ENCODE measurements at places on chromosomes 7 and 10.

DNA sequence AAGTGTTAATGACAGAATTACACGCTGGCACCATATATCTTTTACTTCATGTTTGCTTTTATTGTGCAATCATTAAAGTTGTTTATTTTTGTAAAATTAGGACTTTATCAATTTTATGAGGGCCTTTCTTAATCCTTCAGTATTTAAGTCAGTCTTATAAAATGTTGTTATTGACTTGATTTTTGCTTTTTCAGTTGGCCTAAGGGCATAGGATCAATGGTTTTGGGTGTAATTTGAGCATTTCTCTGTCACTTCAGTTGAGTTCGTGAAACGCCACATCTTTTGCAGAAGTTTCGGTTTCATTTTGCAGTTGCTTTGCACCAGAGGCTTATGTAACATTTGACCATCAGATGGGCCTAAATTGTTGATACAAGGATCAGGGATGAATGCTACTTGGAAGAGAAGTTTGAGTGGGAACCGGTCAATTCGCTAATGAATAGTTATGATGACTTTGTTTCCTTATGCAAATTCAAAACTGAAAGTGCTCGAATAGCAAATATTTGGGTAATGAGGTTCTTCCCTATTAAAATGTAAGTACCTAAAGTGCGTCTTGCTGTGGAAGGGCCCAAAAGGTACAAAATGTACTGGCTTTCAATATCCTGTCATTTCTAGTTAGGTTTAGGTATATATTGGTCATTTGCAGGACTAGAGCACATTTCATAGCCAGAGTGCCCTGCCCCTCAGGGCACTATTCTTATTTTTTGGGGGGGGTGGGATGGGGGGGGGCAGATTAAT is 340.9 kb downstream of the LRMDA start:
- DNase-seq, result no peak

DNA sequence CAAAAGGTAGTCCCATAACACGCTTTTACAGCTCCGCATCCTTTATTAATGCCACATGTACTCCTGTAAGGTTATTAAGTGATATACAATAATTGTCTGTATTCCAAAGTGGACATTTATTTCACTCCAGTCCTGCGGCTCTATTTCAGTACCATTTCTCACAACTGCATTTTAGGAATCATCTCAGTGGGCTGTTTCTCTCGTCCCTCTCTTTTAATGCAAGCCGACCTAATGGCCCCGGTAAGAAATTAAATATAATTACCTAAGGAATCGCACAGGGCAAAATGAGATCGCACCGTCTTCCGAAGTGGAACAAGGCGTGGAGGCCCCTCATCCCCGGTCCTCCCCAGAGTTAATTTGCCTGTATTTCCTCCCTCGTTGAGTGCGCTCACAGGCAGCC is 216.5 kb downstream of the RAB11FIP2 start:
- no peak for DNase-seq

DNA sequence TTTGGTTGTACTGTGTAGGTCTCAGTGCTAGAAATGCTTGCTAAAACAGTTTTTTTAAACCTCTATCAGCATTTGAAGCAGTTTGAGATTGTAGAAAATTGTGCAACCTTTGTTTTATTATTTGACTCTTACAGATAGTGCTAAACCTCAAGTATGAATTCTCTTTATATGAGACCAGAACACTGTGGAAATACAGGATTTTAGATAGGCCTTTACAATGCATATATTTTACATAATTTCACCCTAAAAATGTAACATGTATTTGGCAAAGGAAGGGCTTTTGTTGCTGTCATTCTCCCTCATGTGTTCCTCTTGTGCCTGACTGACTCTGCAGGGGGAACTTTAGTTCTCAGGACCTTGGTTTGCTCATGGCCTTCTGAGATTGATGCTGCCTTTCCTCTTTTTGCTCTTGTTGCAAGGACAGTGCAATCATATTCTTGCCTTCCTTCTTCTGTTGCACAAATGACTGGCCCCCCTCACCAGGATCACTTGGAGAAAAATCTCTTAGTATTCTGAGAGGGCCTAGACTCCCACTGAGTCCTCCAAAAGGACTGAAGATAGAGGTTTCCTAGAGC is 188.7 kb downstream of the PPP1R9A start:
- no peak for DNase-seq

DNA sequence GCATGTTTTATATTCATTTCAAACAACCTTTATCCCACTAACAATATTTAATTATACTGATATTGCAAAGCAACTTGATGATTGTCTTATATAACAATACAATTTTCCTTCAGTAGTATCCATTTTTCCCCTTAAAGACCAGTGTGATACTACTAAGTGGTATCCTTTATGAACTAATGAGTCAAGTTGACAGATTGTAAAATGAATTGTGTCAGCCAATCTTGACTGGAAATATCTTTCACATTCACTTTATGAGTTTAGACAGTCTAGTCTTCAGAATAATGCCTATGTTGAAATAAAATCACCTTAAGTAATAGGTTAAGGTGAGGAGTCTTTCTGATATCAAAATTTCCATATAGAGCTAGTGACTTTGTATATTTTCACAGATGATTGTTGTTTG is 950.0 kb upstream of the CELF2 start:
- no peak for DNase-seq

GRCh38 chr7:94284104-94284503 is 110.6 kb upstream of the COL1A2 start:
- DNase-seq, result no peak

GRCh38 chr7:138342990-138343389 is 117.1 kb upstream of the TRIM24 start:
- no peak for DNase-seq

- DNase-seq, result peak; percentile 80
Measured at GRCh38 chr7:148912758-148913541, 28.9 kb upstream of the EZH2 start.

GRCh38 chr7:149293338-149293737 is 31.3 kb downstream of the ZNF783 start:
- DNase-seq, result no peak

DNA sequence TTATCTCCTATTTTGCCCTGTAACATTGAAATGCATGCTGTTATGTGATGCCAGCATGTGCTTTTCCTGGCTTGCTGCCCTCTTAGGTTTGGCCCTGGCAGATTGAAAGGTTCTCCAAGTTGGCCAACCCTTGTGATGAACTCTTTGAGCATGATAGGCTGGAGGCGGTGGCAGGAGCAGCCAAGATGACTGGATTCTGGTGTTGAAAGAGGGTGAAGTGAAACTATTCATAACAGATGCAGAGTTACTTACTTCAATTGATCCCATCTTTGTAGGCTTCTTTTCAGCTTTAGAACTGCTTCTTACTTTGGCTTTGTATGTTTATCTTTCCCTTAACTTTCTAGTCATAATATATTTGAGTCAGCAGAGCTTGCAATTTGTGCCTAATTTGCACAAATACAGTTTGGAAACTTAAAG is 57.6 kb downstream of the BICC1 start:
- DNase-seq, result no peak
